ENCODE measurements at places on chromosomes 11 and 22.

- DNase-seq, result no peak
Observed at GRCh38 chr11:59187035-59187434, 15.1 kb downstream of the DTX4 start.

DNA sequence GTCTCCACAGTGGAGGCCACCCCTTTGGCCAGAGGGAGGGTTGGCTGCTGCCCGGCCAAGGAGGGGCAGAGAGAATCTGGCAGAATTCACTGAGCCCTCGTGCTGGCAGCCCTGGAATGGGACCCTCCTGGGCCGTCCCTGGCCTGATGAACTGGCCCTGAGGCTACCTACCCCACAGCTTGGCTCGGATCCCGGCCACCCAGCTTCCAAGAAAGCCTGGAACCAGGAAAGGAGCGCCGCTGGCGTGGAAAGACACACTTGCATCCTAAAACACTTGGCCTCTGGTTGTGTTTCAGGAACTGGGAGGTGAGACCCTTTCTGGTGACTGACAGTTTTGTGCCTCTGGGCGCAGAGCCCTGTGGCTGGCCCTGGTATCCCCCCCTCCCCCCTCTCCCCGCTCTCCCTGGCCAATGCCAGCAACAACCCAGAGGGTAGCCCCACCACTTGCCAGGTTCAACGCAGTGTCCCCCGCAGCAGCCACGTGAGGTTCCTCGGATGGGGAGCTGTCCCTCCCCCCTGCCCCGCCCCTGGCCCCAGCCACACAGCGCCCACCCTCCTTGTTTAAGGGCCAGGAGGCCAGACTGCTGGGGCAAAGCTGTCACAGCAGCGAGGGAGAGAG is 693 bp downstream of the NFAM1 start:
- DNase-seq, result no peak

DNA sequence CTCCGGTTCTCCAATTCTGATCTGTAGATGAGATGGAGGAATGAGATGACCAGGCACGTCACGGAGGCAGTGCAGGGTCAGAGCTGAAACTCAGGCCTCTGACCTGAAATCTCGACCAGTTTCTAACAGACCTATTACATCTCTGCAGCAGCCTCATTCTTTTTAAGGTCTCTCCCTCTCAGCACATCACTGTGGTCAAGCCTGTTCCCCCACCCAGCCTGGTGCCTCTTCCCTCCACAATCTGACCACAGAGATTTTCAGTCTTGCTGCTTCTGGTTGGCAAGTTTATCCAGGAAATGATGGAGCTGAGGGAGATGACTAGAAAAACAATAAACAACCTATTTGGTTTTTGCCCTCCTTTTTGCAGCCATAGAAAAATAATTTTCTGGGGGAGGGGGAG is 9.5 kb downstream of the GRAMD1B start:
- DNase-seq, result no peak

DNA sequence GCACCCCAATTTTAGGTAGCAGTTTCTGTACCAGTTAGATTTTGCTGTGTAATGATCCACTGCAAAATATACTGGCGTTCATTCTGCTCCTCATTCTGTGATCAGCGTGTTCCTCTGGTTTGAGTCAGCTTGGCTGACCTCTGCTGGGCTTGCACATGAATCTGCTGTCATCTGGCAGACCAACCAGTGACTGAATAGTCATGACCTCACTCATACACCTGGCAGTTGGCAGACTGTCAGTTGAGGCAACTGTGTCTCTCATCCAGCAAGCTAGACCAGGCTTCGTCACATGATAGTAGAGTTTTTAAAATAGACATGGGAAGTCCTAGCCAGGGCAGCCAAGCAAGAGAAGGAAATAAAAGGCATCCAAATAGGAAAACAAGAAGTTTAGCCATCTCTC is 316.3 kb upstream of the LARGE1 start:
- DNase-seq, result no peak

- no peak for DNase-seq
Observed at GRCh38 chr22:47645450-47645914, 883.0 kb downstream of the TBC1D22A start.

DNA sequence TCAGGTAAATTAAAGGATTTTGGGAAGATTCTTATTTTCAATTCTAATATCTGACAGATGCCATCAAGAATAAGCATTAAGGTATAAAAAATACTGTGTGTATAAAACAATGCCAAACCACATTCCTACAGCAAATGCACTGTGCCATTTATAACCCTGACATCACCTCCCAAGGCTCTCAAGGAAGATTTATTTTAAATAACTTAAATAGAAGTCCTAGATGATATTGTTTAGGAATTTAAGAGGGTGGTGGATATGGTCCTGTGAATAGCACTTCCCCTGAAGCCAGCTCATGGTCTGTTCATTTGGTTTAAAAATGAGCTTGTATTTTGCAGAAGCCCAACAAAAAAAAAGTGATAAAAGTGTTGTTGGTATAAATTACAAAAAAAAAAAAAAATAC is 32.1 kb downstream of the PPIL2 start:
- DNase-seq, result no peak

DNA sequence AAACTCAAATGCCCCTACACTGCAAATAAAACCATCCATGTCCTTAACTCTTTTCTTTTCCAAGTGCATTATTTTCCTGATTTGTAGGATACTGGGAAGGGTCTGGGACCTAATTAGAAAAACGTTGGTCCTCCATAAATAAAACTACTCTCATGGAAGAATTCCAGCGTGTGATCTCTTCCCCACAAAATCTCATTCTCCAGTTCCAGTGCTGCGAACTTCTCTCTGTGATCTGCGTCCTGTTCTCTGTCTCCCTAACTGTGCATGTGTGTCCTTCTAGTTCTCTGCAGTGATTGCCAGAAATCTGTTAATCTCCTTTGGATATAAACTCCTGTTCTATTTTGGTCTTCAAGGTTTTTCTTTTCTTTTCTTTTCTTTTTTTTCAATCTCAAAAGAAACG is 148.1 kb downstream of the BBOX1 start:
- no peak for DNase-seq

DNA sequence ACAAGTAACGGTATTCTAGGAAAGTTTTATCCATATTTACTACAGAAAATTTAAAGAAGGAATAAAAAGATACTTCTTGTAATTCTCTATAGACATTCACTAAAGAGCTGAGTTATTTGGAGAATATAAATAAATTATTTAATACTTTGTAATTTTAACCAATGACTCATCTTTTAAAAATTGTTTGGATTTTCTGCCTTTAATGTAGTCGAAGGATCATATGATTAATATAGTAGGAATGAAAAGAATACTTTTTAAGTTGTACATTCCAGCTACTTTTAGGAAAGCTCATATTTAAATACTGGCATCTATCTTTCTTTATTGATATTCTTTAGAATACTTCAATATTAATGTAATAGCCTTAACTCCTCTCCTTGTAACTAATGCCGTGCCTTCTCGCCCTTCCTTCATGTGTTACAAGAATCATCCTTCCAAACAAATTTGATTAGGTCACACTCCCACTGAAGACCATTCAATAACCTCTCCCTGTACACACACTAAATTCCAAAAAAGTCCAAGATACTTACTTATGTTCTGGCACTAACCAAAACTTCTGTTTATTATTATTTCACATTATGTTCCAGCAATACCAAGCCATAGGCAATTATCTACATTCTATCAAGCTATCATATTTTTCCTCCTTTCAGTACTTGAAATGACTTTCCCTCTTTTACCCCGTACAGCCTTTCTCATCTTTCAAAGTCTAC is 501.9 kb downstream of the CNTN5 start:
- DNase-seq, result no peak

GRCh38 chr22:46087816-46088277 is 62.5 kb upstream of the PPARA start:
- no peak for DNase-seq

- DNase-seq, result no peak
Observed at GRCh38 chr11:38530226-38530625, 1932.2 kb upstream of the RAG2 start.

DNA sequence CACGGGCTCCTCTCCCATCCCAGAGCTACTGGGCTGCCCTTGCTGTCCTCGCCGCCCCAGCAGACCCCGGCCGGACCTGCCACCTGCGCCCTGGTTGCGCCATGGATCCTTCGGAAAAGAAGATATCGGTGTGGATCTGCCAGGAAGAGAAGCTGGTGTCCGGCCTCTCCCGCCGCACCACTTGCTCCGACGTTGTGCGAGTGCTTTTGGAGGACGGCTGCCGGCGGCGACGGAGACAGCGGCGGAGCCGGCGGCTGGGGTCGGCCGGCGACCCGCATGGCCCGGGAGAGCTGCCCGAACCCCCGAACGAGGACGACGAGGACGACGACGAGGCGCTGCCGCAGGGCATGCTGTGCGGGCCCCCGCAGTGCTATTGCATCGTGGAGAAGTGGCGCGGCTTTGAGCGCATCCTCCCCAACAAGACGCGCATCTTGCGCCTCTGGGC is 382 bp downstream of the RASSF10 start:
- DNase-seq, result peak; percentile 38

GRCh38 chr22:32501836-32502752 is 27.5 kb downstream of the FBXO7 start:
- no peak for DNase-seq

- DNase-seq, result no peak
Observed at GRCh38 chr11:70682760-70683159, 284.4 kb downstream of the CTTN start.

DNA sequence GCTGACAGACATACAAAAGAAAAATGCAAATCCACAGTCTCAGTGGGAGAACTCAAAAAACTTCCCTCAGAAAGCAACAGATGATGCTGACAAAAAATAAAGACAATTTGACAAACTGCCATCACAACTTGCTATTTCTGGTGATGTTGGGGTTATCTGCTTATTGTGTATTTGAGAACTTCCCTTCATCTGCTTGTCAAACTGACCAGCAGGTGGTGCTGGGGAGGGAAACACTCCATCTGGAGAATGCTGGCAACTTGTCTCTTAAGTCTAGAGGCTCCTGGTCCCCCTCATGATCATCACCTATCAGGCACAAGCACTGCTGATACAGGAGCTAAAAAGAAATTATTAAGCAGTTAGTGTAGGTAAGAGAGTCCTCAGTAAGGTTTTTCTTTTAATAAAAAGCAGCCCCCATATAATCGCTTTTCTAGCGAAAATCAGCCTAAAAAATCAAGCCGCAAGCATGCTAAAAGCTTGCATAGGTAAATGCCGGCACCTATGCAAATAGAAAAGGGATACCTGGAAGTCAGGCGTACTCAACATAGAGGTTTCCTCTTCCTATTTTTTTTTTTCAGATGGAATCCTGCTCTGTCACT is 9.8 kb upstream of the FAM111B start:
- DNase-seq, result no peak

GRCh38 chr11:46200537-46201281 is 76.8 kb upstream of the CREB3L1 start:
- DNase-seq, result no peak

DNA sequence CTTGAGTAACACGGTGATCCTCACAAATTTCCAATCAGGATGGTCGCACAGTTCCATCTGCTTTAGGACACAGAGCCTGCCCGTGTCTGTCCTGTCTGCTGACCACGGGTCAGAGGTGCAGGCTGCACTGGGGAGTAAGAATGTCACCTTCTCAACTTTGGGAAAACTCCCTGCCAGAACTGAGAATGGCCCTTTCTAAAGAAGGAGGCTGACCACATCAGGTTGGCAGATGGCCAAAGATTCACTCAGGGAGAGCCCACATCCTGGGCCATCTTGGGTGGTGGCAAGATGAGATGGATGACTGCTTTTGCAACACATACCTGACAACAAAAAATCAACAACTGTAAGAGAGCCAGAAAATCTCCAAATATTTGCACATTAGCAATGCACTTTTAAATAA is 101.9 kb downstream of the IGLL1 start:
- DNase-seq, result no peak

DNA sequence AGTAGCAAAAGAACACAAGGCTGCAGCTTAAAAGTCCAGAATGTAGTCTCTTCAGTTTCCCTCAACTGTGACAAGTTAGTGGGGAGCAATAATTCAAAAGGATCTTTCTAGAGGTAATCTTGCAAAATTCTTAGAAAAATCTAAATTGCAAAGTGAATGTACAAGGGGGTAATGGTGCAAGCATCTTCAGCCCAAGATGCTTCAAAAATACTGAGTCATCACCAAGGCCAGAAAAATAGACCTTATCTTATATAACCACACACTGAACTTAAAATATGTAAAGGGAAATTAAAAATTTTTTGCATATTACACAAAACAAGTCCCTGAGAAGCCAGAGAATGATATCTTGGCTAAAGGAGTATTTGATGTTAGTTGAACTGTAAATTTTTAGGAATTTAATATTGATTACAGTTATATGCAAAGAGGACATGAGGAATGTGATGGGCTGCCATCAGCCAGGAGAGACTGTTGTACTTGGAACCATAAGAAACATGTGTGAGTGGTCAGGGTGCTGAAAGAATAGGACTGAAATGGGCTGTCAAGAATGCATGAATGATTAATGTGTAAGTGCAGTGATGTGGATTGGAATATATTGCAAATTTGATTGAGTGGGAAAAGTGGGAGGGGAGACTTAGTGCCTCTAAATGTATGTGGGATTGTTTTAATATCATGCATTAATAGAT is 85.7 kb upstream of the LIN7C start:
- DNase-seq, result no peak

Measured in GM20000 (cell line).